Astrocyte of the cerebellum (primary cell): ENCODE measurements at places on chromosomes 4 and X.

- DNase-seq: no peak
Measured at GRCh38 chr4:113831457-113831856, 69.9 kb upstream of the CAMK2D start.

DNA sequence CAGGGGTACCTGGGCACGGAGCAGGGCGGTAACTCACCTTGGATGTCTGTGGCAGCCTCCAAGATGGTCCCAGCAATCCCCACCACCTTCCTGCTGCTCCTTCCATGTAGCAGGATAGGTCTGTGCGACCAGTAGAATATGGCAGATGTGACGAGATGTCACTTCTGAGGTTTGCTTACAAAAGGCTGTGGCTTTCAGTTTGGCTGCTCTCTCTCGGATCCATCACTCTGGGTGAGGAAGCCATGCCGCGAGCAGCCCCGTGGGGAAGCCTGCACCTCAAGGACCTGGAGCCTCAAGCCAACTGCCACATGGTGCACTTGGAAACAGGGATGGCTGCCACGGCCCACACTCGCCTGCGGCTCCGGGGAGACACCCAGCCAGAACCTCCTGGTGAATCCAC lies 37.6 kb downstream of the WFS1 start:
- DNase-seq: no peak

GRCh38 chrX:153714256-153714655 lies 9.9 kb downstream of the BCAP31 start:
- no peak for DNase-seq

DNA sequence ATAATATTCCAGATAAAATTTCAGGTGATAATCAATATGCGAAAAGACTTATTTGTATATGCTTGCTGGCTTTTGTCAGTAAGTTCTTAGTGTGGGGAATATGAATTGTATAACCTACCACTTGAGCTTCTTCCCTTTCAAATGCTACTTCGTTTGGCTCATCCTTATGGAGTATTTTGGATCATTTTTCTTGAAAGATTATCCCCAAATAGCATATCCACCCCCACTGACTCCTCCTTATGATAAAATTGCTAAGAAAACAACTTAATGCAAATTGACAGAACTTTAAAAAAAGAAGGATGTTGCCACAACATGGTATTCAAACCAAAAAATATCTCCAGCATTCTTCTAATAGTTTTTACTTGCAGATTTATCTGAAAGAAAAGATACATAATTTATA lies 393.3 kb downstream of the PPP3CA start:
- DNase-seq: no peak

DNA sequence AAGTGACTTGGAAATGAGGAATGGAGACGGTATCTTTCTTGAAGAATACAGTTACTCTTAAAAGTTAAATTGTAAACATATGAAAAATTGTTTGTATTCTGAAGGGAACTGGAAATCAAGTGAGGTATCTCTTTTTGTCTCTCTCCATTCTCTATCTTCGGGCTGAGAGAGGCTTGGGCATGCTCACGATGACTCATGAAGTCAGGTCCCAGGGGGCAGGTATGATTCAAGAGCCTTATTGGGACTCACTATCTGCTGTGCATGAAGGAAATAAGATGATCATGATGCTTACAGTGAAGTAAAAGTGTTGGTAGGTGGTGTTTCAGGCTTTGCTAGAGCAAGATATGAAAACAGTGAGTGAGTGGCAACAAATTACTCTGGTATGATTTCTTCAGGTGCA lies 200.4 kb upstream of the PITX2 start:
- no peak for DNase-seq

- DNase-seq: no peak
Measured at GRCh38 chrX:72399816-72400215, 94.1 kb upstream of the CITED1 start.

DNA sequence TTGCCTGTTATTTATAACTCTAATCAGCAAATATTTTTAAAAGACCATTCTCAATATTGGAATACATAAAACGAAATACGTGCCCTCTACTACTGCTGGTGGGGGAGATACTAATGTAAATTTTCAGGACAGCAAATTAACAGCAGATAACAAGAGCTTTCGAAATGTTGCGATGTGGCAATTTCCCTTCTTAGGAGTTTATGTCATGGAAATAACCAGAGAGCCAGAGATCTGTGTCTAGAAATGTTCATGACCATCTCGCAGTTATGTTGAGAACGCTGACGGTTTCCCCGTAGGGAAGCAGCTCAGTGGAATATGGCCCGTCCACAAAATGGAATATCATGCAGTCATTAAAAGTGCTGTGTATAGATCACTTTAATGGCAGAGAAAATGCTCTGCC lies 238.4 kb upstream of the PSAPL1 start:
- DNase-seq: no peak

GRCh38 chr4:118761397-118762016 lies 74.4 kb downstream of the SEC24D start:
- no peak for DNase-seq

DNA sequence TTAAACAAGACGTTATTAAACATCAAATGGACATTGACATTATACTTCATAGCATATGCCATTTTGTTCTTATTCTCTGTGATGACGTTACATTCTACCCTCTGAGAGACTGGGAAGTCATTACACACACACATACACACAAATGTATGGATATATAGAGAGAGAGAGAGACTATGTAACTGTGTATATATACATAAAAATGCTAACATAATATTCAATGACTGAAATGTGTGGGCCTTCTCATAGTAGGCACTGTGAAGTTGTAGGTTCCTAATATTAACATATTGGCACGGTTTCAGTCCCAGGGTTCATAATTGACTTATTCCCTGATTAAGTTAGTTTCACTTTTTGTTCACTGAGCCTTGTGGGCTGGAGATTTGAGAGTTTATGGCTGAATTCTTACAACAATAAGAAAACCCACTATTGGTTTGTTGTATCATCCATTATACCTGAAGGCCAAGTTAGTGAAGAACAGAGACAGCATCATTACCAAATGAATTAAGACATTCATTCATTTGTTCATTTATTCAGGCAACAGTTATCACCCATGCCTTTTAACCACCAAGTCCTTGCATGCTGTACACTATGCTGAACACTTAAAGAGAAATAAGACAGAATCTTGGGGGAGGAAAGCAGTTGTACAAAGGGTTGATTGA lies 68.5 kb downstream of the GAB1 start:
- no peak for DNase-seq

GRCh38 chrX:39427906-39428305 lies 626.6 kb downstream of the MID1IP1 start:
- peak; percentile 13 for DNase-seq

- DNase-seq: no peak
Measured at GRCh38 chrX:129139837-129140598, 383.3 kb downstream of the SMARCA1 start.
